ENCODE measurements at places on chromosomes 11 and 22.

GRCh38 chr11:68666849-68667248 is 17.5 kb upstream of the GAL start:
- DNase-seq: no peak

DNA sequence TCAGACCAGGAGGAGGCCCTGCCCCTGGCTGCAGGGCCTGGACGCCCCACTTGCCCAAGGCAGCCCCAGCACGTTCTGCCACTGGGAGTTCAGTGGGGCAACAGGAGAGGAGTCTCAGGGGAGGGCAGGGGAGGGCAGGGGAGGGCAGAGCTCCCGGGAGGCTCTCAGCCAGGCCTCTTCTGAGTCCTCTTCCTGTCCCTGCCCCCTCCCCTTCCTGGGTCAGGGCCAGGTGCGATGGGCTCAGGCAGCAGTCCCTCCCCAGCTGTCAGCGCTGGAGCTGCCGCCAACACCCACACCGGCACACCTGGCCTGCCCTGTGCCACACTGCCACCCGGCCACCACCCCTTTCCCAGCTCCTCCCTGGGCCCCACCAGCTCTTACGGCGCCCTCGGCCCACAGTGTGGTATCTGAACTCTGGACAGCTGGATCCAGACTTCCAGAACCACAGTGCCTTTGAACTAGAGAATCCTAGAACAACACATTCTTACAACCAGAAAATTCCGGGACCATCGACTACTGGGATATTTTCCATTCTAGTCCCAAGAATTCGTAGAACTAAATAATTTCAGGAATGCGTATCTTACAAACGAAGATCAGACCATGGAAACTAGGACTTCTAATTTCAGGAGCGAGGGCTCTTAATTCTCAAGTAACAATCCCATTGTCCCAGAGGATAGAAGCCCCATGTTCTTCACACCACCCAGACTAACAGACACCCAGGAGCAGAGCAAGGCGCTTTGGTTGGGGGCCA is 21.8 kb downstream of the RPL3 start:
- no peak for DNase-seq

DNA sequence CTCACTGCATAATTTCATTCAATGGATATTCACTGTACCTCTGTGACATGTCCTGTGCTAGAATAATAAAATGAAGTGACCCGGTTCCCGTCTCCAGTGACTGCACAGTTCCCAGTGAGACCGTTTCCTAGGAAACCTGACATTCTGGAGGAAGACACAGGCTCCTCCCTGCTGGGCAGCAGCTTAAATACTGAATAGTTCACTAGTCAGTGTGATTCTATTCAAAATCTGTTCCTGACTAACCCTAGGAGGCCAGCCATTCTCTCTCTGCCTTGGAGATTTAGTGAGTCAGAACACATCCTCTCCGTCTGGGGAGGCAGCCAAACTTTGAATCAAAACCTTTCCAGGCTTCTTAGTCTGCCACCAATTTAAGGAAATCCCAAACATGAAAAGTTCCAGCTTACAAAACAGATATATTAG is 11.3 kb downstream of the TRIM66 start:
- DNase-seq: no peak

DNA sequence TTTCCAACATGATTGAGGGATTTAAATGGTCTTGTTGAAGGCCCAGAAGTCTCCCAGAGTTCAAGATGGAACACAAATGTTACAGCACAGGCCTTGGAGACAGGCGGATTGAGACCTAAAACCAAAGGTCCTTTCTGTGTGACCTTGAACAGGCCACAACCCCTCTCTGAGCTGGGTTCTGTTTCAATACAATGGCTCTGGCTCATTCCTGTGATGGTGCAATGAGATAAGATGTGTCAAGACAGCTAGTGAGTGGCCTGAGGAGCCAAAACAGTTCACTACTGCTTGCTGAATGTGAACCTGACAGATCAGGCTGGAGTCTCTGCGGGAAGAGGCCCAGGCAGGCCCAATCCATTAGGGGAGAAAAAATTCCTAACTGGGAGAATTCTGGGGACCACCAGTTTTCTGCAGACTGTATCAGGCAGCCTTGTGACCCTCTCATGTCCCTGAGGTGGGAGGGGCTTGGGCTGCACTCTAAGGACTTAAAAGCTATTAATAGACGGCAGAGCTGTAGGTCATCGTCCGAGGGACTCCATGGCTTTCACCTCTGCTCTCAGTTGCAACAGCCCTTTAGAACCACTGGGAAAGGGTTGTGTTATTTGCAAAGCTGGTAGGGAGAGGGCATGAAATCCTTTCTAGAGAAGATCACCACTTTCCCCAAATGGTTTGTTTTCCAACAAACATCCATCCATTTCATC is 126.1 kb upstream of the TEAD1 start:
- DNase-seq: no peak

- DNase-seq: no peak
These were observed 30.5 kb downstream of the ALG12 start for GRCh38 chr22:49887702-49888101.

- DNase-seq: no peak
These were observed 3.0 kb upstream of the ZDHHC8 start for GRCh38 chr22:20128619-20128901.

DNA sequence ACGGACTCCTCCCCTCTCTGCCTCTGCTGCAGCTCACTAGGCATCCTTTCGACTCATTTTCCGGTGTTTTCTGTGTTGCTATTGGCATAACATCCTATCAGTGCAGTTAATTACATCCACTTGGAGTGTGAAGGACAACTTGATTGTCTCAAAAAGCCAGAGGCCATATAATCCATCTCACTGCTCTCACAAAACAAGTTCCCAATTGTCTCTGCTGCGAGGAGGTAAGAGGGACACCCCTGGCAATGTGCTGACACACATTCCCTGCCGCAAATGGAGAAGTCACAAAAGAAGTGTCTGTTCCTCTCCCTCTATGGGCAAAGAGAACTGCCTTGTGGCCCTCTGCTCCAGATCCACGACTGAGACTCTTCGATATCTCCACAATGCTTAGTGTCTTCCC is 618.4 kb downstream of the OPCML start:
- no peak for DNase-seq
